ENCODE measurements at places on chromosomes 13 and 19.
A peak's percentile ranks its signal among the peaks of the same experiment; 100 is the strongest.

GRCh38 chr13:112635323-112635722, 47.4 kb upstream of the TUBGCP3 start:
- no peak for DNase-seq

DNA sequence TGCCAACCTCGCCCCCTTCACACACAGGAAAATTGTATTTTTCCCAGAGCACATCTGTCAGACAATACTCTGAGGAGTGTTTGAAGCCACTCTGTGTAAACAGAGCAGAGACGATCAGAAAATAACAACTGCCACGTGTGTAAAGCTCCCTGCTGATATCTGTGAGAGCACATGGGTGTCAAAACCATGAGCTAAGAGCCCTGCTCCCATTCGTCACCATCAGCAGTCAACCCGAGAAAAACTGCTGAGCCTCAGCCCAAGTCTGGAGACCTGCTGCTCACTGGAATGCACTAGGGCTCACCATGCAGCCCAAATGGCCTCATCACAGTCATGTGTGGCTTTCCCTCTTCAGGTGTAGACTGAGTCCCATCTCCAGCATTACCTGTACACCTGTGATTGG, 304.1 kb downstream of the FGF14 start:
- no peak for DNase-seq

DNA sequence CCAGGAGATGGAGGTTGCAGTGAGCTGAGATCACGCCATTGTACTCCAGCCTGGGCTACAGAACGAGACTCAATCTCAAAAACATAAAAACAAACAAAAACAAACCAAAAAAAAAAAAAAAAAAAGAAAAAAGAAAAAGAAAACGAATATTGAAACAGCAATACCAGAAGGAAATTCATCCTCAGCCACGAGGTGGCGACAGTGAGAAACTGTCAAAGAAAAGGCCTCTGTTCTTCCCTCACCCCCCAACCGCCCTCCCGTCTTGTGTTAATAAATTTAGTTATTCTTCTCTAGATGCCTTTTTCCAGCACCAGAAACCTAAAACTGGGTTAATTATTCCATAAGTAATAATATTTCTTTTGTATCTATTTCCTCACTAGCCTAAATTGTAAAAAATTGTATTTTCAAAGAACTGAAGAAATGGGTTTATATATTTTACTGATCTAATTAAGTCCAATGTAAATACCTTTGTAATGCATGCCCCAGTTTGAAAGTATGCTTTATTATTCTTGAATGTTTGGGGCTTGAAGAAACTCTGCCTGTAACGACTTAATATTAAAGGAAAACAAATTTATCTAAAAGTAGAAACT, 38.6 kb downstream of the LIG4 start:
- DNase-seq = peak; percentile 62

- DNase-seq = no peak
These were observed 1267.2 kb downstream of the SLITRK1 start for GRCh38 chr13:82615043-82615442.

DNA sequence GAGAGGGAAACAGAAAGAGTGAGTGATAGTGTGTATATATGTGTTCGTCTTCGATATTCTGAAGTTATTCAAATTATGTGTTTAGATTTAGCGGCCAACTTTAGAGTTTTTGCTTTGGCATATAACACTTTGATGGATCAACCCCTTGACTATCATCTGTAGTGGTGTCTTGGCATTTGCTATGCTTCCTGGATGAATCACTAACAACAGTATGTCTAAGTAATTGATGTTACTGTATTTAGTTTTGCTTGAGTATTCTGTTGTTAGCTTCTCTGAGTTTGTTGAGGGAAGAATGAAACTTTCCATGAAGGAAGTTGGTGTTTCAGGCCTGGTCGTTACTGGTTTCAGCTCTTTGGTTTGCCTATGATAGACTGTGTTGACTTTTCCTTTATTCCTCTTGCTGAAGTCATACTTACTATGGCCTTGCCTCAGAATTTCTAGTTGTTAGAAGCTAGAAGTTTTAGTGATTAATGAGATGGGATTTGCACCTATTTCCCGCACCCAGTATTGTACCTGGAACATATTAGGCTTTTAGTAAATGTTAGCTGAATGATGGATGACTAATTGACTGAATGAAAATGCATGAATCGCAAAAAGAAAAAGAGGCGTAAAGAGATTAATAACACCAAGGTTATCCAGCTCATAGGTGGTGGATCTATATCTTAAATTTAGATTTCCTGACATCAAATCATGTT, 20.7 kb downstream of the NDFIP2 start:
- no peak for DNase-seq

- peak; percentile 34 for DNase-seq
These were observed at the start of gene ZNF792 for GRCh38 chr19:34963573-34964406. Gene ZNF792 (minus strand): TSS chr19:34964229. CDS start chr19:34963662, 567 bp downstream.

- DNase-seq = no peak
These were observed 112.3 kb upstream of the KLF12 start for GRCh38 chr13:74246487-74246886.

DNA sequence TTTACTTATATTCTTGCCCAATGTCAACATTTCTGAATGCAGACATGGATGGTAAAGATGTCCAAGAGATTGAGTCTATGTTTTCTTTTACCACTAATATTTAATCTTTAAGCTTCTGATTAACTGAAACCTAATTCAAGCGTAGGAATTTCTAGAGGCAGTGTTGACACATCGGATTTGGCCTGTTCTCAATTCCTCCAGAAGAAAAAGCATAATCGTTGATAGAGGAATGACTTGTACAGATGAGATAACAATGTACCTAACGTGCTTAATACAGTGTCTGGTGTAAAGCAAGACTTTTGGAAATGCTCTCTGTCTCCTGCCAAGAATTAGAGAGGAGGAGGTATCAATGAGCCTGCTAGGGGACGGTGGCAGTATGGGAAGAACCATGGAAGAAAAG, 35.2 kb downstream of the SLC15A1 start:
- no peak for DNase-seq

DNA sequence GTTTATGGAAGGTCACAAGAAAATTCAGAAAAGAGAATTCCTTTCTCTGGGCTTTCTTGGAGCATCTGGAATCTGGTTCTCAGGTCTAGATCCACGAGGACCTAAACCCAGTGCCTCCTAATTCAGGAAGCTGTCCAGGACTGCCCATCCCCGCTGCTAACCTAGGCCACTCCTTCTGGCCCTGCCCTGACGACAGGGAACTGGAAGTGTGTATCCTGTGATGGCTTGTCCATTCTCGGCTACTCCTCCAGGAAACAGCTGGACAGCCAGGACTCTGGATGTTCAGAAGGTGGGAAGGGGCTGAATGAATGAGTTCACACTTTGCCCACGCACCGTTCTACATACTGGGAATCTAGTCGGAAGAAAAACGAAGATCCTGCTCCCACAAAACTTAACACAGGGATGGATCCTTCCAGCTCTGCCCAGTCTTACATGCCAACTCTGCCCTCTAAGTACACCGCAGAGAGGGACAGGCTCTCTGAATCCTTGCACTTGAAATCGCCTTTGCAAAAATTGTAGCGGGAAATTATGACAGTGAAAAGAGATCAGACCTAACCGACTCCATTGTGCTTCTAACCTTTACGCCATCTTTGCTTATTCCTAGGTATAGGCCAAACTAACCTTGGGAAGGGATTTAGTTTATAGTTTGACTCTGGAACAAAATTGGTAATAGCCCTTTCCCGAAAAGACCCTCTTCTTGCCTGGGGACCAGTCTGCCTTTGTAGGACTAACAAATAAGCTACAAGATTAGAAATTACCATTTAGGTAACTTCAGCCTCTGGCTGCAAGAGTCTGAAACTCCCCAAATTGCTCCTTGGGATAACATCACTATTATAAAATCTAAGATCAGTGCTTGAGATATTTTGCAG, 1.8 kb downstream of the LSM4 start:
- DNase-seq = no peak

- DNase-seq = no peak
These were observed 25.4 kb downstream of the COMMD6 start for GRCh38 chr13:75512253-75512652.
